Stimulated activated CD8-positive, alpha-beta memory T cell treated with anti-CD3 and anti-CD28 coated beads, Interleukin-4, amount 100 ng/mL, for 1 hour (primary cell): ENCODE measurements at places on chromosomes 6 and 20.

DNA sequence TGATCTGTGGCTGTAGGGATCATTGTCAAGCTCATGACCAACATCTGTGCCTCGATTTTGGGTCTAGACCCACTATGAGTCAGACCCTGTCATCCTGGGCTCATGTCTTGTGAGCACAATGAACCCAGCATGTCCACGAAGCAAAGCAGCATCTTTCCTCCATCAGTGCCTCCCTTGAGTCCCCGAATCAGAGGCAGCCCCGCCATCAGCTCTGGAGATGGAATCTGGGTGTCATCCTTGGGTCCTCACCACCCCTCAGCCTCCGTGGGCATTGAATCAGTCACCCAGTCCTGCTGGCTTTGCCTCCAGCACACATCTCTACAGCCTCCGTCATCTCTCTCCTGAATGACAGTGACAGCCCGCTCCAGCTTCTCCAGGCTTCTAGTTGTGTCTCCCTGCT lies 56.9 kb downstream of the CHMP4B start:
- DNase-seq: no peak

GRCh38 chr6:100808638-100809275 lies 72.4 kb downstream of the ASCC3 start:
- no peak for DNase-seq

GRCh38 chr6:138004430-138005287 lies 102.6 kb downstream of the PERP start:
- DNase-seq: no peak

GRCh38 chr6:154649721-154650120 lies 83.5 kb upstream of the SCAF8 start:
- no peak for DNase-seq

DNA sequence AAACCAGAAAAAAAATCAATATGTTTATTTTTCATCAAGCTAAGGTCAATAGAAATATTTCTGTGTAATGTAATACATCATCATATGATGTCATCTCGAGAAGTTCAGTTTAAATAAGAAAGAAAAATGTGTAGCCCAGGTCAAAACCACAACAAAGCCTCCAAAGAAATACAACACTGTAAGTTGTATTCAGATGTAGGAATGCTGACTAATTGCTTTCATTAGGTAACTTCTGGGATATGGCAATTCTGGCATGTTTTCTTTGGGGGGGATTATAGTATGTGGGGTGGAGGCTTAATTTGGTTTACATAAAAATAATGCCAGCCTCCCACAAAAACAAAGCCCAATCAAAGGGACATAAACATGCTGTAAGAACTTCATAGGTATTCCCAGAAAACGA lies 881.8 kb upstream of the CITED2 start:
- DNase-seq: no peak

GRCh38 chr20:19009081-19009688 lies 195.6 kb downstream of the SCP2D1 start:
- no peak for DNase-seq

DNA sequence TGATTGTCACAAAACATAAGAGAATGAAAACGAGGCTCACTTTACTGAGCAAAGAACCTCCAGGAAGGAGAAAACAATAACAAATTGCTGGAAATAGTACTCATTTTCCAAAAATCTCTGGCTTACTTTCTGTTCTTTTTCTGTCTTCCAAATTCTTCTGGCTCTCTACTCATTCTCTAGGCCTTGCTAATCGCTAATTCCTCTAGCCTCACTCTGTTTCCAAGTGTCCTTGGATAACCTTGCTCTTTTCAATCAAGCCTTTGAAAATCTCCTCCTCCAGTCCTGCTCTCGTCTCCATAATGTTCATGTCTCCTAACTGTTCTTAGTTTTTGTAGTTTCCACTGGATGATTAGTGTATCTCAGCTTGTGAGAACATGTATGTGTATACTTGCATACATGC lies 96.2 kb upstream of the MAP7 start:
- DNase-seq: no peak

- no peak for DNase-seq
These were observed 43.1 kb downstream of the FOXC1 start for GRCh38 chr6:1652842-1653241.

GRCh38 chr20:61690150-61690549 lies 375.5 kb downstream of the TAF4 start:
- no peak for DNase-seq

DNA sequence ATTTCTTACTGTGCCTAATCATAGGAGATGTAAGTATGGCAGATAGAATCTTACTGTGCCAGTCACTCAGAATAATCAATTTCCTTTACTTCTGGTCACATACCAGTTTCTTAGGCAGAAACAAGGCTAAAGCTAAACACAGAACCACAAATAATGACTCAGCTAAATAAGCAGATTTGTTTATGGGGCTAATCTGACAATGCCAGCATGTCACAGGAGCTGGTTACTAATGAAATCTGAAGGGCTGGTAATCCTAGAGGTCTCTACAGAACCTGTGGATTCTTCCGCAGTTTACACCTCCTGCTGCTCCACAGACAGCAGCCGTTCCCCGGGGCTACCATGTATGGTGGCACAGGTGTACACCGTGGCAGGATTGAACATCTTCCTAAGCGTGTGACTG lies 80.8 kb downstream of the LYRM4 start:
- DNase-seq: no peak
